ENCODE measurements at places on chromosomes 3 and 15.

DNA sequence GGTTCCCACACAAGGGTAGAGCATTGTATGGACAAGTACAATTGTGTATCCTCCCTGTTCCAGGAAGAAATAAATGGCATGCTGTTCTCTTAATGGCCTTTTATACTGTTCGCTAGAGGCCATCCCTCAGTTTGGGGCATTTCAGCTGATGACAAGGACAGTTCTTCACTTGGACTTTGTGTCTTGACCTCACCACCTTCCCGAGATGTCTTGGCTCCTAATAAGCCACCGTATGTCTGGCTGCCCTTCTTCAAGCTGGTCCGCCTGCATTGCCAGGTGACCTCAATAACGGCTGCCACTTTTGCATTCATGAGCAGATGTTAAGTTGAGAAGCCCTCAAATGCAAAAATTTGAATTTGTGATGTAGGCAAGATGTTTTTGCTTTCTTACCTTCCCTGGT, 24.1 kb downstream of the ZBTB38 start:
- no peak for DNase-seq

DNA sequence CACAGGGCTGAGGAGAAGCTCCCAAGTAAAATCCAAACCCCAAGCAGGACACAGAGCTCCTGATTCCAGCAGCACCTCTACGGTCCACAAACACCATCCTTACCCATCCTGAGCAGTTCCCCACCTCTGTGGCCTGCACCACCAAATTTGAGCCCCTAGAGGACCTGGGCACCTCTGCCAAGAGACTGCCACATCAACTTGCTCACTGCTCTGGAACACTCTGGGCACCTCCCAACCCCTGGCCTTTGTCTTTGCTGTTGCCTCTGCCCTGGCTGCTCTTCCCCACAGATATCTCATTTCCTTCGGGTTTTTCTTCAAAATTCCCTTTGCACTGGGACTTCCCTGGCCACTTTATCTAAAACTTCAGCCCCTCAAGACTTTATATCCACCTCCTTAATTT, 5.8 kb downstream of the RLBP1 start:
- DNase-seq = no peak

DNA sequence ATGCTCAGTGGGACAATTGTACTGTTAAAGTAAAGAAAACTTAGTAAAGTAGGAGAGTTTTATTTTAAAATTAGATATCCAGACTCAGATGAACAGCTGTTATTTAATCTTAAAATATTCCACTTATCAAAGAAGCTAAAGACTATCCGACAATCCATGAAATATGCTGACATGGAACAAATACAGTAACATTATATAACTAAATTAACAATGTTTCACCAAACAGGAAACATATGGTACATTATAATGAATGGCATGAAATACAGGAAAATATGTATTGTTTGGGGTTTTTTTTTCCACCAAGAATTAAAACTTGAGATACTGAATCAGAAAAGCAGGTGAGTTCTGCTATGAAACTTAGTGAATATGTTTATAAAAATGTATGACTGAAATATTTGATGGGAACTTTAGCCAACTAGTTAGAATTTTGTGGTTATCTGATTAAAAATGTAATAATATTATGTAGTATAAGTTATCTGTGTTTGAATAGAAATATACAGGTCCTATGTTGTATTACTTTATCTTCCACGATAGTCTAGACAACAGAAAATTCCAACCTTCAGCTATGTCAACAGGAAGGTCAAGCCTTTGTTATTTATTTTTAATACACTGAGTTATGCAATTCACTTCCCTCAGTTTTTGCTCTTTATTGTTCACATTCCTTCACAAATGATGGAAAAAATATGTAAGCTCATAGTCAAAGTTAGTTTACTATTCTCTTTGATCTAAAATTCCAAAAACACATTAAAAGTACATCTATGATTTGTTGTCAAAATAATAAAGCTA, 72.7 kb downstream of the UACA start:
- DNase-seq = no peak

GRCh38 chr3:140610544-140610943, 67.3 kb upstream of the TRIM42 start:
- no peak for DNase-seq

- no peak for DNase-seq
Observed at GRCh38 chr15:68038246-68038645, 15.9 kb upstream of the PIAS1 start.

GRCh38 chr3:38582941-38583645, 66.4 kb downstream of the SCN5A start:
- no peak for DNase-seq

DNA sequence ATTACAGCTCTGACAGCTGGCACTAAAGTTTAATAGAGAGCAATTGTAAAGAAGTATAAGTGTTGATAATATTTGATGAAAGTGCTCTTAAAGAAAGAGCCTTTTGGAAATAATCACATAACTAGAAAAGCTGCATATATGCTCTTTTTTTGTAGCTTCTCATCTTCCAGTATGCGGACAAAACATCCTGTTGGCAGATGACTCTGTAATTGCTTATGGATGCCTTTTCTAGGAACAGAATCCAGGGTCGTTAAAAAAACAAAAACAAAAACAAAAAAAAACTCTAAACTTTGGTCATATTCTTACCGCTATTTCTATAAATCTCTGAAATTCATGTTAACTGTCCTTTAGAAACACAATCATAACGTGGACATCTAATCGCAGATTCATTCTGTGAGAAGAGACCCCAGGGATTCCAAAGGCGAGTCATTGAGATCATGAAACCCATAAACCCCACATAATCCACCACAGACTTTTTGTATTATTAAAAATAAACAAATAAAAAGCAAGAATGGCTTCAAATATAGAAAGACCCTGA, 109.8 kb downstream of the EPHA3 start:
- DNase-seq = no peak

DNA sequence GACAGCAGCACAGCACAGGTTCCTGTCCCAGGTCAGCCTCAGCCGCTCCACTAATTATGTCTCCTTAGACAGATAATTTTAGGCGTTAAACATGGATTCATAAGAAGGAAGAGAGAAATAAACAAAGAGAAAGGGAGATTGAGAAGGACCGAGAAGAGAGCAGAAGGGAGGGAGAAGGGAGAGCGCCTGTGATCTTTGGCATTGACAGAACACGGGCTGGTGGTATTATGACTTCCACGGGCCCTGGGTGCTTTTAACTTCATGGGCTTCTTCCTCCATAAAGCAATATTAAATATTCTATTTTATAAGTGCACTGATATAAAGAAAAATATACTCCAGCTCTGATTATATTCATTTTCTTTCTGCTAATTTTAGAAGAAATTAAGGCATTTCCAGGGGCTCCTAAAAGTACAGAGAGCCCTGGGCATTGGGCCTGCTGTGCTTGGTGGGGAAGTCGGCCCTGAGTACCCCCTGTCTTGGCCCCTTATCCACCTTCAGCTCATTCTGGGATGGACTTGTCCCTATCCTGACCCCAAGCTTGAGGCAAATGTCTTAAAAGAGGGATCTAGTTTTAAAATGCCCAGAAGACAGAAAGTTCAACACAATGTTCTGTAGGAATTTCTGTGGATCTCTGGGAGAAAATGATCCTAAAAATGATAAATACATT, 135.3 kb downstream of the MEX3B start:
- no peak for DNase-seq

GRCh38 chr15:89444241-89445225, 51.9 kb downstream of the RHCG start:
- no peak for DNase-seq

- peak; percentile 50 for DNase-seq
Observed at GRCh38 chr3:98557324-98558010, 25.7 kb downstream of the GPR15 start.

GRCh38 chr15:58227706-58228543, 89.7 kb downstream of the AQP9 start:
- DNase-seq = peak; percentile 62

GRCh38 chr3:188701485-188701969, 470.2 kb upstream of the TPRG1 start:
- DNase-seq = no peak

DNA sequence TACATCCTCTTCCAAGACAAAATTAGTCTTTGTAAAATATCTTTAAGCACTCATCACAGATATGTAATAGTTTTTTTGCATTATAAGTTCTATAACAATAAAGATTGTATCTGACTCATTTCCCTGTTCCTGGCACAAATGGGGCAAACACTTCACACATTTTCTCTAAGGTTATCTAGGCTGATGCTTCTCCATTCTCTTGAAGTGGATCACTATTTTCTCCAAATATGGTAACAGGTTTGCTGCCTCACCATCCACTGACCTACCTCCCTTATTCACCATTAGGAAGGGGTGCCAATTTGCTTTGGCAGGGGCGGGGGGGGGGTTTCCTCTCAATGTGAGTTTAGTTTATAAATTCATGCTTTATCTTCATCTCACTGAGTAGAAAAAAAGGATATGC, 767.7 kb upstream of the LMCD1 start:
- no peak for DNase-seq

GRCh38 chr3:154168998-154169795, 48.0 kb downstream of the ARHGEF26 start:
- DNase-seq = no peak

- DNase-seq = no peak
Observed at GRCh38 chr3:111047042-111047441, 24.6 kb upstream of the NECTIN3 start.

- no peak for DNase-seq
Observed at GRCh38 chr3:14688525-14688924, 13.6 kb downstream of the C3orf20 start.

GRCh38 chr15:32717426-32718226, at the start of gene GREM1:
GREM1 (plus strand) TSS chr15:32718004; CDS start chr15:32730691, 12,687 bp downstream.
- no peak for DNase-seq

DNA sequence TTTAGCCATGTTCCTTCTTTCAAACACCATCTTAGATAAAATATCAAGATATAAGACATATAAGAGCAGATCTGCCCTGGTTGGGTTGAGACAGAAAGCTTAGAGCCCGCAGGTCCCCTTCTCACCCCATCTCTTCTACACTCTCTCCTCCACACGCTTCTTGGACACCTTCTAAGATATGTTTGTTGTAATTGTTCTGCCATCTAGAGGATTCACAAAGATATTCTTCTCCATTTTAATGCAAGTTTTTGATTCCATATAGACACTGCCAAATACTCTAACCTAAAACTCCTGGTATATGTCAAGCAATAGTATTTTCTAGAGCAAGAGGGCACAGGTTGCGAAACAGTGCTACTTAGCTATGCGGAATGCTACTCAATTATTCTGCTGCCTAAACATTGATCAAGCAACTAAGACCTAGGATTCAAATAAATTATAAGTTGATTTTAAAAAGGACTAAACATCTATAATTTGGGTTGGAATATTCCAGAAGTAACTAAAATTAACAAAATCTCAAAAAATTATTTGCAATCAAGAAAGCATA, 6.8 kb downstream of the CHRM5 start:
- DNase-seq = no peak

GRCh38 chr3:64554096-64554920, 133.5 kb downstream of the ADAMTS9 start:
- no peak for DNase-seq

GRCh38 chr15:68517285-68517761, 61.5 kb upstream of the CORO2B start:
- no peak for DNase-seq

- DNase-seq = no peak
Observed at GRCh38 chr3:127438371-127438770, 150.5 kb upstream of the PRR20G start.

DNA sequence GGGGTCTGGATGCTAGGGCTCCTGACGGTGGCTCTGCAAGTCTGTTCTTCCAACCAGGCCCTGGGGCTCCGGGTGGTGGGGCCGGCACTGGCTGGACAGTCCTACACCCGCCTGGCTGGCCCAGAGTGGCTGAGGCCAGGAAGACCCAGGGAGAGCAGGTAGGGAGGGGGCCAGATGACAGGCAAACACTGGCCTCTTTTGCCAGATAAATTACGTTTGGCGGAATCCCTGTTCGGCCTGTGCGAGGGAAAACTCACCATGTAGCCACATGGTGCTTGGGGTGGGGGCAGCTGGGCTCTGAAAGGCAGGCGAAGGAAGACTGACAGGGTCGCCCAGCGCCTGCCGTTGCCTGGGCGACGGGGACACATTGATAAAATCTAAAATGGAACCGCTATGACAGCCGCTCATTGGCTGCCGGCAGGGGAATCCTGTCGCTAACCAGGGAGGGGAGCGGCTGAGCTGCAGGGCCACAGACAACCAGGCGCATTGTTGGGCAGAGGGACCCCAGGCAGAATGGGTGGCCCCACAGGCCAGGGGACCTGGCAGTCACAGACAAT, 30.4 kb downstream of the IQSEC1 start:
- DNase-seq = no peak

DNA sequence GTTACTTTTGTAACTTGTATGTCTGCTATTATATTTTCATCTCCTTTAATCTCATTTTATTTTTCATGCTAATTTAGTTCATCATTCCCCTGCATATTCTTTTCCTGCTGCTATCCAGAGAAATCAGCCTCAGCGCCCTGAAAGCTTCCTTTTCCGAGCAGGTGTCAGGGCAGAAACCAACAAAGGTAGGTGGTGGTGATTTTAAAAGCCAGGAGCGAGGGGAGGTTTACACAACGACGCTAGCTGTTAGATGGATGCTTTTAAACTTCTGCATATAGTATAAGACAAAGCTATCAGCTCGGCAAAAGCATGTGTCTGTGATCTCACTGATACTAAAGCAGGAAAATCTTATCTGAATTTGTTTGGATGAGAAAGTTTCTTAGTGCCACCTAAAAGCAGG, 75.0 kb downstream of the LRCH3 start:
- DNase-seq = no peak

GRCh38 chr15:96171853-96172296, 158.6 kb upstream of the NR2F2 start:
- no peak for DNase-seq

GRCh38 chr3:159189994-159190669, 388.3 kb downstream of the MFSD1 start:
- DNase-seq = no peak

DNA sequence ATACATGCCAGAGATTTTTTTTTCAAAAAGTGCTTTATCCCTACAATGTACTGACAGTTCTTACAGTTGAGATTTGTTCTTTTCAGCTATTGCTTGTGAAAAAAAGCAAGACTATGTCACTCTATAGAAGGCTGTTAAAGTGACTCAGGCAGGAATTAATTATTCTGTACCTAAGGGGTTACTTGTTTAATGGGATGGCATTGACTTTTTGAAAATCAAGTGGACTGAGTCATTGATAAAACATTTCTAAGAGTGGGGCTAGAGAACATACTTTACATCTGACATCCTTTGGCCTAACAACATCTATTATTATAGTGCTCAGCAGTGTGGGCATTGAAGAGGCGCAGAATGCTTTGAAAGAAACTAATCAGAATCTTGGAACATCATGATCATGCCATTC, 34.3 kb downstream of the INTS14 start:
- no peak for DNase-seq

DNA sequence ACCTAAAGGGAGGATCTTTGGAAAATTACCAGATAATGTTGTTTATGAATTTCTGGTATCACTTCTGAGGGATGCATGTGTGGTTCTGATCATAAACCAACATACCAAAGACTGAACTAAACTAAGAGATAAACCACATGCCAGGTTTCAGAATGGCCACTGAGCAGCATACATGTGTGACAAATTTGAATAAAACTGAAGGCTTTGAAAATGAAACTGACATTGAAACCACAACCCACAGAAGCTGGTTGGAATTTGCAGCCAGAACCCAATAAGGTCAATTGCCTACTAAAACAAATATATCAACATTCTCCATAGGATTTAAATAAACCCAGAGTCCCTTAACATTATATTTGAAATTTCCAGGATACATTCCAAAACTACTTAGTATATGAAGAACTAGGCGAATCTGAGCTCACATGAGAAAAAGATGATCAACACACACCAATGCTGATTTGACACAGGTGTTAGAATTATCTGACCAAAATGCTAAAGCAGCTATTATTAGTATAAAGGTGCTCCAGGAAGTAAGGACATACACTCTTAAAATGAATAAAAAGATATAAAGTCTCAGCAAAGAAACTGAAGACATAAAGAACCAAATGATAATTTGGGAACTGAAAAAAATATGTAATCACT, 125.0 kb downstream of the ZNF280D start:
- no peak for DNase-seq

Data from CD4-positive, alpha-beta T cell treated with Interferon alpha-2 for 1 hour (primary cell).